Activated T-helper 9 cell treated with anti-CD3 and anti-CD28 coated beads, Interleukin-2, amount 50 U/mL, for 16 hours (primary cell): ENCODE measurements at places on chromosomes 6 and 20.

DNA sequence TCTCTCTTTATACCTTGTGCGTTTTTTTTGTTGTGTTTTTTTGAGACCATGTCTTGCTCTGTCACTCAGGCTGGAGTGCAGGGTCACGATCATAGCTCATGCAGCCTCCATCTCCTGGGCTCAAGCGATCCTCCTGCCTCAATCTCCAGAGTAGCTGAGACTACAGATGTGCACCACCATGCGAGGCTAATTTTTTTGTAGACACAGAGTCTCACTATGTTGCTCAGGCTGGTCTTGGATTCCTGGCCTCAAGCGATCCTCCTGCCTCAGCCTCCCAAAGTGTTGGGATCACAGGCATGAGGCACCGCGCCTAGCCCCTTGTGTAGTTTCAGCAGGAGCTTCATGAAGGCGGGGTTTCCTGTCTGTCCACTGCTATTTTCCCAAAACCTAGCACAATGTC is 27.3 kb downstream of the PDRG1 start:
- DNase-seq: no peak

GRCh38 chr20:24577271-24577909 is 108.0 kb downstream of the SYNDIG1 start:
- DNase-seq: no peak

GRCh38 chr6:167467793-167468431 is 143.0 kb downstream of the TTLL2 start:
- no peak for DNase-seq

GRCh38 chr6:7832904-7833750 is 77.5 kb downstream of the TXNDC5 start:
- no peak for DNase-seq

- no peak for DNase-seq
Measured at GRCh38 chr6:25173951-25174474, 105.2 kb upstream of the CARMIL1 start.

DNA sequence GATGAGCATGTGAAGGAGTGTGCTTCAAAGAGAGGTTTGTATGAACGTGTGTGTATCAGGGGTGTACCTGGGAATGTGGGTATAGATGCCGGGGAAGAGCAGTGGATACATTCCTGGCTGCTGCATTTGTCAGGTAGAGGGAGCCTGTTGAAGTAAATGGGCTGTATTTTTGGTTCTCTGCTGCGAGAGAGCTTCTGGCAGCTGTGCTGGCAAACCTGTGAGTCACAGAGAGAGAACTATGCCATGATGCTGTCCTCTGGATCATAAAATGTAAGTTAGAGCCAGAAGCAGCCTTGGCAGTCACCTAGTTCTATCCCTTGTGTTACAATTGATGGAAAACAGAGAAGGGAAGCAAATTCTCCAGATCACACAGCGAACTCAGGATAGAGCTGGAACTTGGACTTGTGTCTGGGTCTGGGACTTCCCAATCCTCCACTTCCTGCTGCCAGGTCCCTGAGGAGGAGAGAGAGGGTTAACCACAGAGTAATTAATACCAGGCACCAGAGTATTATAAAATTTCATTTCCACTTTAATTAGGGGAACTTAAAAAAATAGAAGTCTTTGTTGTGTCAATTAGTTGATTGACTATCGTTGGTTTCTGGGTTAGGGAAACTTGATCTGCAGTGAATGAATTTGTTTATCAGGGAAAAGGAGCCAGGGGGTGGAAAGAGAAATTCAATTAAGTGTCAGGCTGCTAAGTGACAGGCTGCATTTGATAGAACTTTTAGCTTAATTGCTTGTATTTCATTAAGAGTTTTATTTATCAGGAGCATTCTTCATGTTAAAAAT is 41.1 kb upstream of the GTSF1L start:
- no peak for DNase-seq

DNA sequence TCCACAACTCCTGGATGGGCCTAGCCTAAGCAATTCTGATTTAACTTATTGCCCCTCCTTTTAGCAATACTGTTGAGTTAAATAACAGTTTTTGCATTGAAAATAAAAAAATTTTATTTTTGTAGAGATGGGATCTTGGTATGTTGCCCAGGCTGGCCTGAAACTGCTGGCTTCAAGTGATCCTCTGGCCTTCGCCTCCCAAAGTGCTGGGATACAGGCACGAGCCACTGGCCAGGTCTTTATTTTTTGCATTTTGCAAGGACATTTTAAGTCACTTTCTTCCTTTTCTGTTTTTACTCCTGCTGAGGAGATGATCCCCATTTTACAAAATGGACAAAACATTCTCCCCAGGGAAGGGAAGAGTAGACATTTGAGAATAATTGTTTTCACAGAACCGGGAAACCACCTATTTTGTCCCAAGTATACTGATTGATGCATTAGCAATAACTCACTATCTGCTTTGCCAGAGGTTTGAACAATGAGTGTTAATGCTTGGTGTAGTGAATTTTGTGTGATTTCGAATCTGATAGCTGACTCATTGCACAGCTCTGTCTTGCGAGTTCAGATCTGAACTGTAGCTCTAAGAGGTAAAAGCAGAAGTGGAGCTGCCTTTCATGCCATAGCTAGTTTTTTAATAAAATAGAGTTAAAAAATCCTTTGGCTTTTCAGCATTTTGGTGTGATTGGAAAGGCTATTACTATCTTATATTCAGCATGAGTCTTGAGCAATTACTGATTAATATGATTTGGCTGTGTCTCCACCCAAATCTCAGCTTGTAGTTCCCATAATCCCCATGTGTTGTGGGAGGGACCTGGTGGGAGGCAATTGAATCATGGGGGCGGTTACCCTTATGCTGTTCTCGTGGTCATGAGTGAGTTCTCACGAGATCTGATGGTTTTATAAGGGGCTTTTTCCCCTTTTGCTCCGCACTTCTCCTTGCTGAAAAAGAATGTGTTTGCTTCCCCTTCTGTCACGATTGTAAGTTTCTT is 20.9 kb downstream of the IGF2R start:
- no peak for DNase-seq

- no peak for DNase-seq
Measured at GRCh38 chr6:166569206-166569605, 17.3 kb downstream of the RAMACL start.

DNA sequence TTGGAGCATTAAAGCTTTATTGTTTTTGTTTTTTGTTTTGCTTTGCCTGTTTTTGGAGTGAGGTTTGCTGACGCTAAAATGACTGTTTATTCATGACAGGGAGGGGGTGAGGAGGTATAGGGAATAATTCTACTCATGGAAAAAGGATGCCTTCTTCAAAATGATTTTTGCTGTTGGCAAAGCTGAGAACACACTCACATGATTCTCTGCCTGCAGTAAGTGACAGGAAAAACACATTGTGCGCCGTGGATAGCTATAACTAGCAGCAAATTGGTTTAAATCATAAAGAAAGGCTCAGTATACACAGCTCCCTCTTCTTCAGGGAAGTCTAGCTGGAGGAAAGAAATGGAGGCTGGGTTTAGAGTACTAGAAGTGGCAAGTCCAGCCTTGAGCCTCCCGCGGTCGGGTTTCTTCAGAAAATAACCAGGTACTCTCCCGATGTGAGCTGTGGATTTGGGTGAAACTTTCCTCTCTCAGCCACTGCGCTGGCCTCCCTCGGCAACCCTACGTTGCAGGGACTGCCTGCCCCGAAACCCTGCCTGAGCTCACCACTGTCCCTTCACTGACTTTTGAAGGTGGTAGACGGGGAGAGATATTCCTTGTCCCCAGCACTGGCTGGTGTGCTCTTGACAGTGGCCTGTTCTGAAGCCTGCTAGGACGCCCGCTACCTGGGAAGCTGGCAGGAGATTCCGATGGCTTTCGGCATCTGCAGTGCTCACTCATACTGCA is 278.2 kb downstream of the NRN1 start:
- DNase-seq: no peak

DNA sequence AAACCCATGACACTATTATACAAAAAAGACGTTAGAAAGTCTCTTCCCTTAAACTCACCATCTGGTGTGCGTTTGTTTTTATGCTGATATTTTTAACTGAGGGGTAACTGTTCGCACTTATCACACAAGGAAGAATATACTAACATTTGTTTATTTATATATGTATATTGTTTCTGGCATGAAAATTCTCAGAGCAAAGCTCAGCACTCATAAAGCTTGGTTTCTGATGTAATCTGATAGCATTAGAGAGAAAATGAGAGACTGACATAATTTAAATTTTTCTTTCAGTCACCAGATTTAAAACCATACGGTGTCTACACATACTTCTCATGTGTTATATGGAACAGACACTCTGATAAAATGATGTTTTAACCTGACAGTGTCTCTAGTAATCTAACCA is 6.9 kb downstream of the BLOC1S5 start:
- DNase-seq: no peak

GRCh38 chr6:27545271-27546046 is 72.6 kb upstream of the ZNF184 start:
- no peak for DNase-seq

- DNase-seq: no peak
Measured at GRCh38 chr6:32890831-32891230, 36.8 kb downstream of the PSMB9 start.

DNA sequence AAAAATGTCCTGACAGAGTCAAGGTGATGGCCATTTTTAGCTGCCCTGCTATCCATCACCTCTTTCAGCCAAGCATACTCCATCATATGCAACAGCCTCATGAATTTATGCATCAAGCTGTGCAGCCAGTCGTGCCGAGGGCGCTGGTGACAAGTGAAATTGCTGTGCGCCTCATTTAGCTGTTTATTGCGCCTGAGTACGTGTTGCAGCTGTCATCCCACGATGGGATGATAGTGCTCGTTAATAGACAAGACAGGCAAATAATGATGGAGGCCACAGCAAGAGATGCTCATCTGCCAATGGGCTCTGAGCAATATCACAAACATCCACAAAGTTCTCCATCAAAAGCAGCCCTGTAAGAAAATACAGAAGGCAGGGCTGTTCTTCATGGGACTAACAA is 562.3 kb upstream of the POU3F2 start:
- no peak for DNase-seq

DNA sequence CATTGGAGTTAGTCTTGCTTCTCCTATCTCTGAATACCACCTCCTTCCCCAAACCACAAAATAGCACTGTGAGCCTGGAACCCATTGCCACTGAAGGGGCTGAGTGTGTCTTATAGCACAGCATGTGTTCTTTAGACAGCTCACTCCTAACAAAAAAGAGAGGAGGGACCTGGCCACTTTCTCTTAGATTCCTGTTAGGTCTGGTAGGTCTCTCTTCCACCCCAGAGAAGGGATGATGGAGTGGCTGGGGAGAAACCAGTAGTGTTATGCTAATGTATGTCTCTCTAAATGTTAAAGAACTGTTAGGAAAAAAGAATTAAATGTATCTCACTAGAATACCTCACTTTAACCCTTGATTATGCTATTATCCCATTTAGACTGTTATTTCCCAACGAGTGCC is 340.3 kb downstream of the EPHA7 start:
- no peak for DNase-seq

DNA sequence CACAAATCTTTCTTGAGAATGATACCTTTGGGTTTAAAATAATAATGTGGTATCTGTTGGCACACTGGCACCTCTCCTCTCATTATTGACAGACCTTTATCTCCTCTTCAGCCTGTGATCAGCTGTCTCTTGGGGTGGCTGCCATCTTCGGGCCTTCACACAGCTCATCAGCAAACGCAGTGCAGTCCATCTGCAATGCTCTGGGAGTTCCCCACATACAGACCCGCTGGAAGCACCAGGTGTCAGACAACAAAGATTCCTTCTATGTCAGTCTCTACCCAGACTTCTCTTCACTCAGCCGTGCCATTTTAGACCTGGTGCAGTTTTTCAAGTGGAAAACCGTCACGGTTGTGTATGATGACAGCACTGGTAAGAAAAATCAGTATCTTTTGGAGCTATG is 232.8 kb downstream of the GRIK2 start:
- DNase-seq: no peak

- no peak for DNase-seq
Measured at GRCh38 chr6:3039384-3039783, 28.9 kb upstream of the RIPK1 start.

DNA sequence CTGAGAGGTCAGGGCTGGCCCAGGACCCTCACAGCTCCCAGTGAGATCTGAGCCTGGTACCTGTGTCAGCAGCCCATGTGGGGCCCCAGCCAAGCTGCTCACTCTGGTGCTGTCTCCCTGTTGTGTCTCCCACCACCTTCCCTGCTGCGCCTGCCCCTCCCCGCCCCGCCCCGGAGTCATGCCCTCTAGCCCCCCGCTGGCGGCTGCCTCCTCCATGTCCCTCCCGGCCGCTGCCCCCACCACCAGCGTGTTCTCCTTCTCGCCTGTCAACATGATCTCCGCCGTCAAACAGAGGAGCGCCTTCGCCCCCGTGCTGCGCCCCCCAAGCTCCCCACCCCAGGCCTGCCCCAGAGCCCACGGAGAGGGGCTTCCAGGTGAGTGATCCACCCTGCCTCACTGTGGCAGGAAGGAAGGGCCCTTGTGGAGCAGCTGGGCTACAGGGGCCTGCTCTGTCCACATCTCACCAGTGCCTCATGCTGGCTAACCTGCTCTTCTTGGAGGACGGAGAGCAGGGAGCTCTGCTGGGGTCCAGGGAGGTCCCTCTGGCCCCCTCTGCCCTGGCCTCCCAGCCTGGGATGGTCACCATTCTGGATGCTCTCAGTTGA is 44.9 kb downstream of the CPXM1 start:
- no peak for DNase-seq

DNA sequence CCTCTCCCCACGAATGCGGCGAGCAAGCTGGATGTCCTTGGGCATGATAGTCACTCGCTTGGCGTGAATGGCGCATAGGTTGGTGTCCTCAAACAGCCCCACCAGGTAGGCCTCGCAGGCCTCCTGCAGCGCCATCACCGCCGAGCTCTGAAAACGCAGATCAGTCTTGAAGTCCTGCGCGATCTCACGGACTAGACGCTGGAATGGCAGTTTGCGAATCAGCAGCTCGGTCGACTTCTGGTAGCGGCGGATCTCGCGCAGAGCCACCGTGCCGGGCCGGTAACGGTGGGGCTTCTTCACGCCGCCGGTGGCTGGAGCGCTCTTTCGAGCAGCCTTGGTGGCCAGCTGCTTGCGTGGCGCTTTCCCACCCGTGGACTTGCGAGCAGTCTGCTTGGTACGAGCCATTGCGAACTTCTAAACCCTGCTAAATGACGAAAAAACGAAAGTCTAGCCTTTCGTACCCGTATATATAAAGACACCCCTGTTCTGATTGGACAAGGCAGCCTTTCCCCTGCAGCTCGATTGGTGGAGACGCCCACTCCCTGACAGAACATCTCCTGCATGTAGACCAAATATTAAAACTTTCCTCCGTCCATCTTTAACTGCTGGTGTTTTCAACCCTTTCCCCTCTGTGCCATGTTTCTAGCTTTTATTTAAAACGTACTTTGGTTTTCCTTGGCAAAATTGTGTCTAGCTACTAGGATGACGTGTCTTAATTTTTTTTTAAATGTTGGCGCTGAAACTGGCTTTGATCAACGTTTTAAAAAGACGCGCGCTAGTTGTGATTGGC is 109.8 kb downstream of the HFE start:
- peak; percentile 59 for DNase-seq

- no peak for DNase-seq
Measured at GRCh38 chr20:63933646-63934045, 22.6 kb downstream of the UCKL1 start.
